ENCODE measurements at places on chromosomes 13 and 19. TPM values are rescaled to one million over a fixed set of nuclear protein-coding genes. Genes with fewer than 3 reads are reported as not detected.

Gene PTH2
- not detected for total RNA-seq

Gene ARL11
- total RNA-seq: 1.1 TPM

Gene ZNF699
- total RNA-seq: 33.6 TPM

Gene NDFIP2
- 9.7 TPM for total RNA-seq

Gene MYADM
- total RNA-seq: 151 TPM

Gene NDUFA13
- 60.8 TPM for total RNA-seq

Gene ASF1B
- total RNA-seq: 0.14 TPM

Gene GRK1
- total RNA-seq: not detected

Gene KATNAL1
- total RNA-seq: 13.7 TPM

Gene WTIP
- 110 TPM for total RNA-seq

Gene SYDE1
- total RNA-seq: 46.6 TPM

Gene NCAN
- total RNA-seq: not detected

Gene OR10H1
- not detected for total RNA-seq

Gene MCEMP1
- not detected for total RNA-seq

Gene ZNF541
- not detected for total RNA-seq

DNA sequence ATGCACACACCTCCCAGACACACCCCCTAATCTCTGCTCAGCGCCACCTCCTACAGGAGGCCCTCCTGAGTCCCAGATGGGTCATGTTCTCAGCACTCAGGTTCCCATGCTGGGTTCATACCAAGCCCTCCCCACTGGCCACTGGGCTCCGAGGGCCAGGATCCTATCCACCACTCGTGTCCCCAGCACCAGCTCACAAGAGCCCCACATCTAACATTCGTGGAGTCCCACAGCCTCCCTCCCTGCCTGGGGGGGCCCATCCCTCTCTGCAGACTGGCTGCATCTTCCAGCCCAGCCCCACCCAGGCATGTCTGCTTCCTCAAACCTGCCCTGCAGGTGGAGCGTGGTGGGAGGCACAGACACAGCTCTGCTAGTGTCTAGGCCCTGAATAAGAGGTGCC is 227.4 kb downstream of the TUBA3C start:
- no peak overlapping the region for H3K27ac ChIP-seq
- H3K4me1 ChIP-seq: no peaks in the 10 kb centered on the region
- no peak for DNase-seq
- no peak overlapping the region for H3K4me3 ChIP-seq

DNA sequence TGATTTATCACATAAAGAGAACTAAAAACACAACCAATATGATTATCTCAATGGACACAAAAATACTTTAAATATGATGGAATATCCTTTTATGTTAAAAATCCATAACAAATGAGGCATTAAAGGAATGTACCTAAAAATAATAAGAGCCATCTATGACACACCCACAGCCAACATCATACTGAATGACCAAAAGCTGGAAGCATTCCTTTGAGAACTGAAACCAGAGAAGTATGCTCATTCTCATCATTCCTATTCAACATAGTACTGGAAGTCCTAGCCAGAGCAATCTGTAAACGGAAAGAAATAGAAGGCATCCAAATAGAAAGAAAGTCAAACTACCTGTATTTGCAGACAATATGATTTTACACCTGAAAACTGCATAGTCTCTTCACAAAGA is 671.0 kb downstream of the SLITRK1 start:
- H3K4me1 ChIP-seq: peaks cover 5% of the 10 kb centered on the region
- no peak for DNase-seq
- H3K36me3 ChIP-seq: no peaks in the 10 kb centered on the region

DNA sequence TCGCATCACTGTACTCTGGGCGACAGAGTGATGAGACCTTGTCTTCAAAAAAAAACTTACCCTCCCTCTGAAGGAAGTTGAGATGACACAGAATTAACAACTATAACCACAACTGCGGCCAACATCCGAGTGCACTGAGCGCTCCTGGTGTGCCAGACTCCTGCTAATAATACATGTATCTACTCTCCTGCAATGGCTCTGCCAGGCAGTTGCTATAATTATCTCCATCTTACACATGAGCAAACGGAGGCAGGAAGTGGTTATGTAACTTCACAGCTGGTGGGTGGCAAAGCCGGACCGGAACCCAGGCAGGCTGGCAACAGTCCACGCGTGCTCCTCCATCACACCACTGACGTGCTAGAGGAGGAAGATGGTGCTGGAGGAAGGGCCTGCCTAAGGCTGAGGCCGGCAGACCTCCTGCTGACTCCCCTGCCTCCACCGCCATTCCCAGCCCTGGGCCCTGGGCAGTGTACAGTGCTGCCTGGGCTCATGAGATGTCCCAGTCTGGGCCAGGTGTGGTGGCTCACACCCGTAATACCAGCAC is 12.6 kb downstream of the XRCC1 start:
- H3K27me3 ChIP-seq: no peaks in the 10 kb centered on the region
- peaks cover 6% of the 10 kb centered on the region for H3K4me1 ChIP-seq
- H3K4me3 ChIP-seq: no peak overlapping the region
- H3K27ac ChIP-seq: peak overlapping the region; percentile 58

DNA sequence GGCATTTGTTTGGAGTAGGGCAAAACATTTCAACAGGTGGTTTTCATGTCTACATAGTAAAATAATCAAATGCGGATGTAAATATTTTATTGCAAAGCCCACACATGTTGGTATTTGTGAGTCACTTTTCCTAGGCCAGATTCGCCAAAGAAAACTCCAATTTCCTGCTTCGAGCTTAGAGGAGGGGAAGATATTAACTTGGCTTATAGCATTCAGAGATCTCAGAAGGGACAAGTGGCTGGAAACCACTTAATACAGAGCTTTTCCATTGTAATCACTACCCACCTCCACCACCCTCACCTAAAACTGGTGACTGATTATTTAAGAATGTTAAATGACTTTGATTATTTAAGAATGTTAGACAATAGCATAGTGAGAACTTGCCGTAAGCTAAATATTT is 530.6 kb upstream of the SPRY2 start:
- H3K4me1 ChIP-seq: no peaks in the 10 kb centered on the region
- H3K4me3 ChIP-seq: no peak overlapping the region
- DNase-seq: no peak

- no peaks in the 10 kb centered on the region for H3K36me3 ChIP-seq
- no peak overlapping the region for H3K4me3 ChIP-seq
- H3K4me1 ChIP-seq: no peaks in the 10 kb centered on the region
- H3K27me3 ChIP-seq: no peaks in the 10 kb centered on the region
- H3K27ac ChIP-seq: no peak overlapping the region
Measured at GRCh38 chr13:42594481-42595252, 20.7 kb downstream of the TNFSF11 start.

DNA sequence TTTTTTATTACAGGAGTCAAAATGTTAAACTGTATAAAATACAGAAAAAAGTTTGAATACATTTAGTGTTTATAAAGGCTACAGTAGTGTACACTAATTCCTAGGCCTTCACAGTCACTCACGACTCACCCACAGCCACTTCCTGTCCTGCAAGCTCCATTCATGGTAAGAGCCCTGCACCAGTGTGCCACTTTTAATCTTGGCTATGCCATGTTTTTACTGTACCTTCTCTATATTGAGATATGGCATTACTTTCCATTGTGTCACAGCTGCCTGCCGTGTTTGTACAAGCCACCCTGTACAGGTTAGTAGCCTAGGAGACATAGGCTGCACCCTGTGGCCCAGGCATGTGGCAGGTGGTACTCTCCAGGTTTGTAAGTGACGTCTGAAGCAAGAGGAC is 32.1 kb downstream of the C1QTNF9 start:
- H3K27me3 ChIP-seq: no peaks in the 10 kb centered on the region
- H3K4me3 ChIP-seq: no peak overlapping the region
- no peaks in the 10 kb centered on the region for H3K4me1 ChIP-seq

GRCh38 chr19:45592366-45592765 is 7.8 kb upstream of the OPA3 start:
- no peak overlapping the region for H3K4me3 ChIP-seq
- no peaks in the 10 kb centered on the region for H3K4me1 ChIP-seq
- no peaks in the 10 kb centered on the region for H3K36me3 ChIP-seq
- DNase-seq: no peak
- no peak overlapping the region for H3K27ac ChIP-seq

- H3K4me1 ChIP-seq: no peaks in the 10 kb centered on the region
- H3K27me3 ChIP-seq: no peaks in the 10 kb centered on the region
- no peaks in the 10 kb centered on the region for H3K36me3 ChIP-seq
- DNase-seq: no peak
- H3K4me3 ChIP-seq: no peak overlapping the region
Measured at GRCh38 chr13:71457645-71458044, 409.4 kb downstream of the DACH1 start.

GRCh38 chr13:62193919-62194318 is 778.3 kb upstream of the PCDH20 start:
- H3K36me3 ChIP-seq: no peaks in the 10 kb centered on the region
- H3K4me3 ChIP-seq: no peak overlapping the region
- no peaks in the 10 kb centered on the region for H3K27me3 ChIP-seq
- H3K4me1 ChIP-seq: no peaks in the 10 kb centered on the region

- H3K27me3 ChIP-seq: no peaks in the 10 kb centered on the region
- peaks cover 7% of the 10 kb centered on the region for H3K36me3 ChIP-seq
- no peak overlapping the region for H3K4me3 ChIP-seq
- no peaks in the 10 kb centered on the region for H3K4me1 ChIP-seq
- H3K27ac ChIP-seq: no peak overlapping the region
- no peak for DNase-seq
Measured at GRCh38 chr19:49971991-49972411, 11.0 kb upstream of the SIGLEC11 start.

DNA sequence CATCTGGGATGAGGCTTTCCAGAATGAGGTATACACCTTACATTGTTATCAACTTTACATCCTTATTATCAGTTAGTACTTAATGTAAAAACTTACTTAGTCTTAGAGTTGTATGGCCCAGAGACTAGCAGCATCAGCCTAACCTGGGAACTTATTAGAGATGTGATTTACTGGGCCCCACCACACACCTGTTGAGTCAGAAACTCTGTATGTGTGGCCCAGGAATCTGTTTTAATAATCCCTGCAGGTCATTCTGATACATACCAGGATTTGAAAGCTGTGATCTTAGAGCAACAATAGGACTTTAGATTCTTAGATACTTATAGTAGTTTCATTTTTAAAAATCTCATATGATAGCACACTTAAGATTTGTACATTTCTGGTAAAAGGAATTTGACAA is 17.4 kb downstream of the FNDC3A start:
- no peak overlapping the region for H3K27ac ChIP-seq
- no peaks in the 10 kb centered on the region for H3K36me3 ChIP-seq

GRCh38 chr19:13935765-13936510 is 2.3 kb downstream of the PODNL1 start:
- H3K27ac ChIP-seq: no peak overlapping the region
- H3K4me1 ChIP-seq: peaks cover 7% of the 10 kb centered on the region
- no peaks in the 10 kb centered on the region for H3K27me3 ChIP-seq
- H3K4me3 ChIP-seq: no peak overlapping the region

GRCh38 chr13:85565652-85566051 is 233.6 kb downstream of the SLITRK6 start:
- no peak overlapping the region for H3K4me3 ChIP-seq
- DNase-seq: no peak
- no peaks in the 10 kb centered on the region for H3K4me1 ChIP-seq
- no peaks in the 10 kb centered on the region for H3K36me3 ChIP-seq
- no peak overlapping the region for H3K27ac ChIP-seq

DNA sequence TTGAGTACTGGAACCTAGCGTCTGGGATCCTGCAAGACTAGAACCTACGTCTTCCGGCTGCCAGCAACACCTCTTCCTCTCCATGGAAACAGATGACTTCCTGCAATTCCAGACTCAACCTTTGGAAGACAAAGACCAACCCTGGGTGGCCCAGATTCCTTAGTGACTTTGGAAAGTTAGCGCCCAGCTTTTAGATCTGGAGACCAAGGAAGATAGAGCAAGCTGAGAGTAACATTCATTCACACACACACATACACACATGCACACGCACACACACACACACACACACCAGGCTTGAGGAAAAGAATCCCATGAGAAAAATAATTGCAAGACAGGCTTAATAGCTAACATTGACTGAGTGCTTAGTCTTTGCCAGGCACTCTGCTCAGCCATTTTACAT is 788.9 kb downstream of the UQCRFS1 start:
- H3K27me3 ChIP-seq: no peaks in the 10 kb centered on the region
- H3K4me1 ChIP-seq: no peaks in the 10 kb centered on the region
- no peak for DNase-seq
- no peak overlapping the region for H3K27ac ChIP-seq

DNA sequence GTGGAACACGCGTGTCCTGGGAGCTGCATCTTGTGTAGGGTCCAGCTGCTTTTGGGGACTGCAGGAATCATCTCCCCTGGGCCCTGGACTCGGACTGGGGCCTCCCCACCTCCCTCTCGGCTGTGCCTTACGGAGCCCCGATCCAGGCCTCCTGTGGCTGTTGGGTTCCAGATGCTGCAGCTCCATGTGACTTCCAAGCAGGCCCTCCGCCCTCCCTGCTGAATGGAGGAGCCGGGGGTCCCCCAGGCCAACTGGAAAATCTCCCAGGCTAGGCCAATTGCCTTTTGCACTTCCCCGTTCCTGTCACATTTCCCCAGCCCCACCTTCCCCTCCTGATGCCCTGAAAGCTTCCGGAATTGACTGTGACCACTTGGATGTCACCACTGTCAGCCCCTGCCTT is 6.2 kb upstream of the PGLS start:
- no peak overlapping the region for H3K27ac ChIP-seq
- no peaks in the 10 kb centered on the region for H3K27me3 ChIP-seq
- no peak overlapping the region for H3K4me3 ChIP-seq
- DNase-seq: no peak
- H3K36me3 ChIP-seq: peaks cover 3% of the 10 kb centered on the region
- peaks cover 11% of the 10 kb centered on the region for H3K4me1 ChIP-seq

GRCh38 chr13:51501096-51501495 is 48.3 kb upstream of the INTS6 start:
- H3K4me1 ChIP-seq: peaks cover 5% of the 10 kb centered on the region
- no peaks in the 10 kb centered on the region for H3K36me3 ChIP-seq
- no peak overlapping the region for H3K27ac ChIP-seq
- no peak overlapping the region for H3K4me3 ChIP-seq
- no peak for DNase-seq
- H3K27me3 ChIP-seq: no peaks in the 10 kb centered on the region

Data from thoracic aorta (tissue), 2 donors.